Vagina (tissue), 2 donors: ENCODE measurements at places on chromosomes 6 and 20.

GRCh38 chr20:19212821-19213502, 520 bp downstream of the SLC24A3 start:
- H3K36me3 ChIP-seq: no peaks in the 10 kb centered on the region
- H3K4me1 ChIP-seq: peaks cover 40% of the 10 kb centered on the region
- H3K27ac ChIP-seq: peak overlapping the region; percentile 84
- no peak for DNase-seq
- H3K27me3 ChIP-seq: no peaks in the 10 kb centered on the region

GRCh38 chr6:53956068-53956711, 155.1 kb upstream of the MLIP start:
- H3K27ac ChIP-seq: no peak overlapping the region
- H3K36me3 ChIP-seq: no peaks in the 10 kb centered on the region
- H3K27me3 ChIP-seq: no peaks in the 10 kb centered on the region
- H3K4me3 ChIP-seq: no peak overlapping the region
- H3K4me1 ChIP-seq: no peaks in the 10 kb centered on the region

- no peak for DNase-seq
- no peaks in the 10 kb centered on the region for H3K4me1 ChIP-seq
- no peak overlapping the region for H3K4me3 ChIP-seq
- no peaks in the 10 kb centered on the region for H3K27me3 ChIP-seq
Observed at GRCh38 chr6:120355822-120356221, 978.5 kb downstream of the TBC1D32 start.

DNA sequence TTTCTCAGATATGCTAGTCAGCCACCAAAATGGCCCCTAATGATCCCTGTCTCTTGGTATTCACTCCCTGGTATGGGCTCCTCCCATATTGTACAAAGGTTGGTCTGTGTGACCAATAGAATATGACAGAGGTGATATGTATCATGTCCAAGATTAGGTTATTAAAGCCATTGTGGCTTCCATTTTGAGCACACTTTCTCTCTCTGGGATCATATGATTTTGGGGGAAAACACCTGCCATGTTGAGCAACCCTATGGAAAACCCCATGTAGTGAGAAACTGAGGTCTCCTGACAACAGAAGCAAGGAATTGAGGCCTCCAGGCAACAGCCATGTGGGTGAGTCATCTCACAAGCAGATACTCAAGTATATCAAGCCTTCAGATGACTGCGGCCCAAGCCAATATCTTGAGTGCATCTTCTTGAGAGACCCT, 7.1 kb upstream of the ZNF318 start:
- H3K4me1 ChIP-seq: no peaks in the 10 kb centered on the region
- DNase-seq: no peak
- no peaks in the 10 kb centered on the region for H3K36me3 ChIP-seq
- H3K27me3 ChIP-seq: no peaks in the 10 kb centered on the region
- H3K4me3 ChIP-seq: no peak overlapping the region

DNA sequence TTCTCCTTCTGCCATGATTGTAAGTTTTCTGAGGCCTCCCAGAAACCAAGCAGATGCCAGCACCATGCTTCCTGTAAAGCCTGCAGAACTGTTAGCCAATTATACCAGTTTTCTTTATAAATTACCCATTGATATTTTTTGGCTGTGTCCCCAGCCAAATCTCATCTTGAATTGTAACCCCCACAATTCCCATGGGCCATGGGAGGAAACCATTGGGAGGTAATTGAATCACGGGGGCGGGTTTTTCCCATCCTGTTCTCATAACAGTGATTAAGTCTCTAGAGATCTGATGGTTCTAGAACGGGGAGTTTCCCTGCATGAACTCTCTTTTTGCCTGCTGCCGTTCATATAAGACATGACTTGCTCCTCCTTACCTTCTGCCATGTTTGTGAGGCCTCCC, 788.5 kb downstream of the C6orf118 start:
- no peaks in the 10 kb centered on the region for H3K4me1 ChIP-seq
- no peak overlapping the region for H3K4me3 ChIP-seq
- H3K36me3 ChIP-seq: no peaks in the 10 kb centered on the region
- no peak for DNase-seq
- no peak overlapping the region for H3K27ac ChIP-seq
- no peaks in the 10 kb centered on the region for H3K27me3 ChIP-seq

- DNase-seq: no peak
- H3K4me1 ChIP-seq: peaks cover 9% of the 10 kb centered on the region
- H3K27ac ChIP-seq: peak overlapping the region; percentile 98
Observed at GRCh38 chr20:2524709-2525506, 11.5 kb upstream of the TMC2 start.
